Stimulated activated naive CD4-positive, alpha-beta T cell (primary cell): ENCODE measurements at places on chromosomes 5 and 9.

GRCh38 chr9:27817747-27818146 lies 244.5 kb upstream of the C9orf72 start:
- no peak for DNase-seq

GRCh38 chr5:146962801-146963355 lies 84.3 kb upstream of the PPP2R2B start:
- DNase-seq: no peak

GRCh38 chr5:78492224-78492623 lies 131.8 kb downstream of the SCAMP1 start:
- no peak for DNase-seq

DNA sequence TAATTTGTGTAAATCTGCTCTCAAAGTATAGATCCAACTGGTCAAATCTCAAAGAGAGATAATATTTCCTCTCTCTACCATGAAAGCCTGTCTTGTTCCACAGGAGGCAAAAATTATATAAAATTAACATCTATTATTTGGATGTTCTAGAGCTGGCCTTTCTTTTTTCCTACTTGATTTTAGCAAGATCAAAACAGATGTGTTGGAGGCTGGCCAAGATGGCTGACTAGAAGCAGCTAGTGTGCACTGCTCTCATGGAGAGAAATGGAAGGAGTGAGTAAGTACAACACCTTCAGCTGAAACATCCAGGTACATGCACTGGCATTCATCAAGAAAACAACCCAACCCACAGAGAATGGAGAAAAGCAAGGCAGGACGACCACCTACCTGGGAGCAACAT lies 298.6 kb upstream of the SLC24A2 start:
- no peak for DNase-seq

- DNase-seq: no peak
Measured at GRCh38 chr5:22590677-22591268, 262.4 kb downstream of the CDH12 start.

DNA sequence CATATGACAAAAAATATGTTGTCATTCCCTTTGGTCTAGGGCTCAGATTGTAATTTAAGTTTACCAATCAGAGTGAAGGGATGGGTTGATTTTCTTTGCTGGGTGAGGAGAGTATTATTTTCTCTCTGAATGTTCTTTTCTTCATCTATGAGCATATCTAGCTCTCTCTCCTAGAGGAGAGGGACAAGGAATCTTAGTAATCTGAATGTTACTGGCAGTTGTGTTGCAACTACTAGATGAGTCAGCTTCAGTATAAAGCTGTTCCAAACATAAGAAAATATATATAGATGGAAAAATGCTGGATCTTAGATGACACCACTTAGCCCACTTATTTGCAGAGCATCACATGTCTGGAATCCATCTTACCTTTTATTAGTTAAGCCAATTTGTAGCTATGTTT lies 259.3 kb downstream of the TUSC1 start:
- DNase-seq: no peak

- DNase-seq: no peak
Measured at GRCh38 chr5:126519637-126520592, 75.1 kb downstream of the ALDH7A1 start.

- no peak for DNase-seq
Measured at GRCh38 chr9:18390393-18390792, 83.6 kb upstream of the ADAMTSL1 start.

DNA sequence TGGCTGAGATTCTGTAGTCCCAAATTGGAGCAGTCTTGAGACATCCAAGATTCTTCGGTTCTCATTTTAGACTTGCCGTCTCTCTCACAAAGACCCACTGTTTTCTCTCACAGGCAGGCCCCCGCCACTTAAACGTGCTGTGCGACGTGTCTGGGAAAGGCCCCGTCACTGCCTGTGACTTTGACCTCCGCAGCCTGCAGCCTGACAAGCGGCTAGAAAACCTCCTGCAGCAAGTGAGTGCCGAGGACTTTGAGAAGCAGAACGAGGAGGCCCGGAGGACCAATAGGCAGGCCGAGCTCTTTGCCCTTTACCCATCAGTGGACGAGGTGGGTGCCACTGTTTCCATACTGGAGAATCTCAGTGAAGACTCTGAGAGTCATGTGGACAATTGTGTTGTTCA lies 97.2 kb downstream of the DOCK8 start:
- DNase-seq: no peak

DNA sequence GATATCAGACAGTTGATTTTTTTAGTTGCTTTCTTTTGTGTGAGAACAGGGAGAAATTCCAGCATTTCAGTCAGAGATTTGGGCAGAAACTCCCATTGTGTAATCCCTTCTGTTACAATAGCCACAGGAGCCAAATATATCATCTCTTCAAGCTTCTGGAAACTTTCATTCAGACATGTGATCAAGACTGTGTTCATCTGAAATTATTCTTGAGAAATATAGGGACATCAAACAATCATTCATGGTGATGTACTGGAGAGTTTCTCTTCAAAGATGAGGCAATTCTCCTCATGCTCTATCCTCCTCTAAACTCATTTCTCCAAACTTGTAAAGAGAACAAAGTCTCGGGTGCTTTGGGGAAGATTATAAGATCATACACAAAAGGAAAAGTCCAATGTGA lies 35.2 kb upstream of the CSNK1G3 start:
- DNase-seq: no peak

GRCh38 chr5:28561522-28561921 lies 1523.1 kb upstream of the CDH9 start:
- DNase-seq: no peak

DNA sequence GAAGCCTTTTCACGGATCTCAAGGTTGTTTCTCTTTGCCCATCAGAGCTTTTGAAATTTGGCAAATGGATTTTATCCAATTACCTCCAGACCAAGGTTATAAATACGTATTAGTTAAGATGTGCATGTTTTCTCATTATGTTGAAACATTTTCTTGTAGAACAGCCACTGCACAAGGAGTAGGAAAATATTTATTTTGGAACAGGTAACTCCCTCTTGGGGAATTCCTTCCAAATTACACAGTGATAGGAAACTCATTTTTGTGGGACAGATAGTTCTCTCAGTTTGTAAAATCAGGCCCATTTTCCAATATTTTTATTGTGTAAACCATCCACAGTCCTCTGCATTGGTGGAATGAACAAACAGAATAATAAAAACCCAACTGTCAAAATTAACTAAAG lies 23.0 kb downstream of the TMEM232 start:
- DNase-seq: no peak

GRCh38 chr5:61332851-61333320 lies 828 bp downstream of the ZSWIM6 start:
- peak; percentile 14 for DNase-seq

DNA sequence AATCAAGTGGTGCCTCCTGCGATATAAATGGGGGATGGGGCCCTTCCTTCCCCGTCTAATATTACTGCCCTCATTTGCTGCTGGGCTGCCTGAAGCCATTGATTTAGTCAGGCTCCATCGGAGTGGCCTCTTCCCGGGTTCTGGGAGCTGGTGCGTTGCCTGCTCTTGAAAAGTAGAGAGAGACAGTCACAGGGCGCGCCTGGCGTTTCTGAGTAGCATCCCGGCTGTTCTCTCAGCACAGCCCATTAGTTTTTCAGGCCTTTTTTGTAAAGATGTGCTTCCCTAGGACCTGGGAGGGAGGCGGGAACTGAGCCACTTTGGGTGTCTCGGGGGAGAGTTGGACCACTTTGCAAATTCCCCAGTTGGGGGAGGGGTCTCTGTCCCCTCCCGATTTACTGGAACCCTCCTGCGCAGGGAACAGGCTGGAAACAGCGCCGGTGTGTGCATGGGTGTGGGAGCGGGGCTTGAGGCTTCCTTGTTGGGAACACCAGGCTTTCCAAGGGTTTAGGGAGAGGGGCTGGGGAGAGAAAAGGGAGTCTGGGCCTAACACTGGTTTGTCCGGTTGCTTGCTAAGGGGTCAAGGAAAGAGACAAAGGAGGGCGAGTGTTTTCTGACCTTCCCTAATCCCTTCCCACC lies 4.7 kb downstream of the PRDM6 start:
- no peak for DNase-seq

DNA sequence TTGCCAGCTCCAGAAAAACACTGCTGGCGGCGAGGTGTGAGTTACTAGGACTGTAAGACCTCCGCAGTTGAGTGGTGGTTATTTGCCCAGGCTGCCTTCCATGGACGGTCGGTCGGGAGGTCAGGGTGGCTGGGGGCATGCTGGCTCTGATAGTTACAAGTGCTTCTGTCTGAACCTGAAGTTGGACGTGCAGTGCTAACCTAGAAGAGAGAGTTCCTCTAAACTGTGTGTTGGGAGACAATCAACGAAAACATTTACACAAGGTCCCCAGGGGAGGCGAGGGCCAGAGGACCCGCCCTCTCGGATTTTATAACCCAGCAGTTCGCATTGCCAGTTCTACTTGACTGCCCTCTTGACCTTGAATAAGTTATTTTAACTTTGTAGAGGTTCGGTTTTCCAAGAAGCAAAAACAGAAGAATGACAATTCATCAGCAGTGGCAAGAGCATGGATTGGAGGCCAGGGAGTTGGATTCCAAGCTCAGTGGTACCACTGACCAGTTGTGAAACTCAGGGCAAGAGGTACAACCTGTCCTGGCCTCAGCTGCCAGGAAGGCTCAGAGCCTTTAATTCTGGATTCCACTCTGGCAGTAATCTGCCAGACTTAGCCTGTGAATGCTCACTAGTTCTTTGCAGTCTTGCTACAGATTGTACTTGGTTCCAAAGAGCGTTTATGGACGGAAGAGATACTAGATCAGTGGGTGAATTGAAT lies 28.7 kb upstream of the PDE8B start:
- no peak for DNase-seq

GRCh38 chr9:29548436-29548835 lies 1975.2 kb upstream of the C9orf72 start:
- DNase-seq: no peak

DNA sequence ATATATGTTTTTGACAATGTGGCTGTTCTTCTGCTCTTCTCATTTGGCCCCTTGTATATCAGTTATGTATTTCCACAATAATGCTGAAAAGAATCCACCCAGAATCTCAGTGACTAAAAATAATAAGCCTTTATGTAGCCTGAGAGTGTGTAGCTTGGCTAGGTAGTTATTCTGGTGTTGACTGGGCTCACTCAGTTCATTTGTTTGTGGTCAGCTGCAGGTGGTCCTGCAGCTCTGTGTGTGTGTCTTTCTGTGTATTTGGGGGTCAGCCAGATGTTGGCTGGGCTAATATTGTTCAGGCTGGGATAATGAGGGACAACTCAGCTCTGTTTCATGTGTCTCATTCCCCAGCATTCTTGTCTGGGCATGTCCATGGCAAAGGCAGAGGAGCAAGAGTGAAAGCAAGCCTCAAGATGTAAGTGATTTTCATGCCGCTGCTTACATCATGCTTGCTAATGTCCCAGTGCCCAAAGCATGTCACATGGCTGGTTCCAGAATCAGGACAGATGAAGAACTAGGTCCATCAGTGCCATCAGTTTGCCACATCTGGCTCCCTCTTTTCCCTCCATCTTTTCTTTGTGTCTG lies 162.8 kb downstream of the KCTD16 start:
- DNase-seq: no peak

DNA sequence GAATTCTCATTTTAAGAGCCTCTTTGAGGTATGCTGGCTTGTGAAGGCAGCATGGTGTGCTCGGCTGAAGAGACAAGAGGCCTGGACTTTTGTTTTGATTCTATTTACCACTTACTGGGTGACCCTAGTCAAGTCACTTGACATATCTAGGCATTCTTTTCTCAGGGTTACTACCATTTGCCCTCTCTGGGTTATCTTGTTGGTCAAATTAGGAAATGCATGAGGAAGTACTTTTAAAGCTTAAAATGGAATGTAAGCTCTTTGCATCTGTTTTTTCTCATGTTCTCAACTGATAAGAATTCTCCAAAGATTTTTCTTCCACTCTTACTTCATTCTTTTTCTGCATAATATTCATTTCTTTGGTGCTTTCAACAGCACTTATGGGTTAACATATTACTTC lies 173.1 kb downstream of the PLK2 start:
- DNase-seq: no peak

DNA sequence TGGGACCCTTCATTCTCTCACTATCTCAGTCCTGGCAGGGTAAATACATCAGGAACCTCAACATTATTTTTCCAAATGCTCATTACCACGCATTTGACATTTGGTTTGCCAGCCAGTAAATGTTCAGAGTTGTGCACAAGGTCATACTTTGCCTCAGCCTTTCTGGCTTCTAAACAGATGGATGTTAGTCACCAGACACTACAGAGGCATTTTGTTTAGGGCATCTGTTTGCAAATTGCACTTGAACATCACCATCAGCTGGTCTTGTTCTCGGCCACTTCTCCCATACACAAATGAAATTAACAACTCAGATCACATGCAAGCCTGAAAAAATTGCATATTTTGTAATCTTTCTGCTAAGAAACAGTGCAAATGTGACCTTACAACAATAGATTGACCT lies 75.0 kb upstream of the SLC1A1 start:
- DNase-seq: no peak

DNA sequence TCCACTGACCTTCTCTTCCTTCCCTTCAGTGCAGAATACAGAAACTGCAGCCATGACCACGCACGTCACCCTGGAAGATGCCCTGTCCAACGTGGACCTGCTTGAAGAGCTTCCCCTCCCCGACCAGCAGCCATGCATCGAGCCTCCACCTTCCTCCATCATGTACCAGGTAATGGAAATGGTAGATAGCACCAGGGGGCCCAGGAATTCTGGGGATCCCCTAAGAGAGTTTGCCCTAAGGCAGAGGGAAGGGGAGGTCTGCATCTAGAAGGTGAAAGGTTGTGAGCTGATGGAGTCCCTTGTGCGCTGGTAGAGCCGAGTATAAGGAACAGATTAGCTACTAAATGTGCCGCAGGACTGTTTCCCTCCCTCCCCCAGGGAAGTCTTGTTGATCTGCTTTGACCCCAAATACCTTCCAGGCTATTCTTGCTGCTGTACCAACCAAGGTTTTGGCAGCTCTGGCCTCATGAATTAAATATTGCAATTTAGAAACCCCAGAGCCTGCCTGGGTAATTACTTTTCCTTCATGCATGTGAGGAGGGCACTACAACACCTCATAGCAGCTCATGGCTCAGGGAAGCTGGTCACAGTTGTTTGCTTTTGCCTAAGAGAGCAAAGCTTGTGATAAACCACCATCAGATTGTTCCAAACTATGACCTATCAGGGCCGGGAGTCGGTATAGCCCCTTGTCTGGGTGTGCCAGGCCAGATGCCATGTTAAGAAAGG lies 19.6 kb downstream of the CYFIP2 start:
- no peak for DNase-seq
